ENCODE measurements at places on chromosomes 4 and X.

- DNase-seq = no peak
Observed at GRCh38 chrX:66233209-66233608, 69.2 kb downstream of the HEPH start.

GRCh38 chr4:60934566-60935295 lies 265.4 kb upstream of the ADGRL3 start:
- no peak for DNase-seq

- no peak for DNase-seq
Observed at GRCh38 chr4:36172656-36173055, 71.7 kb downstream of the ARAP2 start.

- DNase-seq = no peak
Observed at GRCh38 chr4:185283723-185284122, 74.3 kb downstream of the SNX25 start.

DNA sequence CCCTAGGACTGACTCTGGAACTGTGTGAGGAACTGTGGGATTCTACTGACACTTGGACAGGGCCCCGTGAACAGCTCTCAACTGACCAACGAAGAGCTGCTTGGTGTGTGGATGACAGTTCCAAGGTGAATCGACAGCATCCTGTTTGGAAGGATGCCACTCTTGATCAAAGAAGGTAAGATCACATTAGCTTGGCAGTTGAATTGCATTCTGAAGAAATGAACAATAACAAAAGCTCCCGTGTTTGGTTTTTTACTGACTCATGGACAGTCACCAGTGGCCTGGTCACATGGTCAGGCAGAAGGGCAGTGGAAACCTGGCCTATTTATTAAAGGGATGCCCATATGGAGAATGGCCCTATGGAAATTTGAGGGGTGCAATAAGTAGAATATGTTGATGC lies 33.1 kb upstream of the GPR34 start:
- DNase-seq = no peak

DNA sequence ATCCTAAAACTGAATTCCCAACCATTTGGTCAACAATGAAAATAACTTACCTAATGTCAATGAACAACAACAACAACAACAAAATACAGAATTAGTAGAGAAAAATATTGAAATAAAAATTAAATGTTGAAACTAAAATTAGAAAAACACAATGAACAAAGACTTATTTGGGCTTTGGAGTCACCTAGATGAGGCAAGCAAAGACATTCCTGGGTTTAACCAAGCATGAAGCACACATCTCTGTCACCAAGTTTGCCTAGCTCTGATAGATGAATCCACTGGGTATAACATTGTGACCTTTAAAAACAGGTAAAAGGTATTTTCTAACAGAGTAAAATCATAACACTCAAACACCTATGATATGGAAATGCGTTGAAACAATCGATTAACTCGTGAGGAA lies 13.2 kb upstream of the SYTL5 start:
- DNase-seq = no peak

DNA sequence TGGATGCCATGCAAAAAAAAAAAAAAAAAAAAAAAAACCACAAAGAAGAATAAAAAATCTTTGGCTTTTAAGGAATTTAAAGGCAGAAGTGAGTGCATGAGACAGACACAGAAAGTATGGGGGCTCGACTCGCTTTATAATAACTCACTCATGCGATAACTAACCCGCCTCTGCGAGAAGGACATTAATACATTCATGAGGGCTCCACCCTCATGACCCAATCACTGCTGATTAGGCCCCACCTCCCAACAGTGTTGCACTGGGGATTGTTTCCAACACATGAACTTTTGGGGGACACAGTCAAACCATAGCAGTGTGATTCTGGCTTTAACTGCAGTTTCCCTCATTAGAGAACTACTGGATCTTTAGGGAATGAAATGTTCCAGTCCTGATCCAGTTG lies 78.1 kb downstream of the QDPR start:
- DNase-seq = no peak

DNA sequence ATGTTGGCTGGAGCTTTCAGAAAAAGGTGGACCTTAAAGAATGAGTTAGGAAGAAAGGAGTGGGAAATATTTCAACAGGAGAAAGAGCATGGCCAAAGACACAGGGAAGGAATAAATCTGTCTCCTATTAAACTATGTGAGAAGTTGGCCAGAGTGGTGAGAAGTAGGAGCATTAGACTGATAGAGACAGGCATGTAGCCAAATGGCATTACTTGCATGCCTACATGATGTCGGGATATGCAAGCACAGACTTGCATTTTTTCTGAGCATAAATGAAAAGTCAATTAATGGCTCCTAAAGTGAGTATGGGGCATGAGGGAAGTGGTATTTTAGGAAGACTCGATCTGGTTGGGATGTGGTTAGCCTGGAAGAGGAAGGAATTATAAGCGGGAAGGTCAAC lies 279.6 kb upstream of the PITX2 start:
- no peak for DNase-seq

- DNase-seq = no peak
Observed at GRCh38 chr4:182547435-182547834, 304.2 kb downstream of the TENM3 start.

DNA sequence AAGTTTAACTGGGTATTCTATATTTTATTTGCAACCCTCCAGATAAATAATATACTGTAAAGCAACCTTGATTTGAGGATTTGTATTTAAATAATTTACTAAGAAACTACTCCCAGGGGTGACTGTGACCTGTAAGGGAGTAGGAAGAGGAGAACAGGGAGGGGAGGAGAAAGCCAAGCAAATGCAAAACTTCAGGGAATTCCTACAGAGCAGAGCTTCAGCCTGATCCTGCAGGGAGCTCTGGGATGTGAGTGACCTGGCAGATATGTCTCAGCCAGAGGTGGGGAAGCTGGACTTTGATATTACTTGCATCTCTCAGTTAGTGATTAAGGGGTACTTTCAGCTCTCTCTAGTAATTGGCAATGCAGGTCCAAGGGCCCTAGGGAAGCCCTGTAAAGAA lies 302.0 kb downstream of the FRMPD4 start:
- DNase-seq = no peak

GRCh38 chr4:7552466-7552865 lies 117.7 kb upstream of the PSAPL1 start:
- DNase-seq = no peak

- peak; percentile 73 for DNase-seq
Observed at GRCh38 chrX:86047174-86047935, at the start of gene CHM. TSS of gene CHM (minus strand) at chrX:86047558. CDS start at chrX:86047532, 26 bp downstream.

DNA sequence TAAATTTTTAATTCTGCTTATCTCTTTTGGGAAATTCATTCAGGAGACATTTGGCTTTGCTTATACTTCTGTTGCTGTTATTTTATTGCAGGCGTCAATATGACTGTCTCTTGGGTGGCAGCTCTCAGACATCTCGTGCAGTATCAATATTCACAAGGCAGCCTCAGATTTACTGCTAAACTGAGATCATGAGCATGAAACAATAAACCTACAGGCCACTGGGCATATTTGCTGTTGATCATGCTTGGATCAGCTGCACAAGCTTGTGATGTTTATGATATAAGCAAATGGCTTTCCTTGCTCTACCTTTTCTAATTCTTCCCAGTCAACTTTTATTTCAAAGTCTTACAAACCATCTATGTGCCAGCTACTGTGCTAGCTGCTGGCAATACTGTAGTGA lies 39.2 kb downstream of the TSPAN5 start:
- no peak for DNase-seq

DNA sequence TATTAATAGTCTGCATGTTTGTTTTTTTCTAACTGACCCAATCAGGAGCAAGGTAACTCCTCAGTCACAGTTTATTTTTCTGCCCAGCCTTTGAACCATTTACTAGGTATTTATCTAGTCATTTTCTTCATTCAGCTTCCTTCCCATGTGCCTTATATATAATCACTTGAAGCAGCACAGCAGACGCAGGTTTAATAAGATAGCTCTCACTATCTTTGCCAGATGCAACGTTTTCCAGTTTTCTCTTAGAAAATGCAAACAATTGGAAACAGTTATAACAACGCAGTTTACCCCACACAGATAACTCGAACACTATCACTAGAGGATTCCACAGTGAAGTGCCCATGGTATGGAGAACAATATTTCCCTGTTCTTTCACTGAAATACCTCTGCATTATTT lies 56.4 kb upstream of the NFKB1 start:
- no peak for DNase-seq

DNA sequence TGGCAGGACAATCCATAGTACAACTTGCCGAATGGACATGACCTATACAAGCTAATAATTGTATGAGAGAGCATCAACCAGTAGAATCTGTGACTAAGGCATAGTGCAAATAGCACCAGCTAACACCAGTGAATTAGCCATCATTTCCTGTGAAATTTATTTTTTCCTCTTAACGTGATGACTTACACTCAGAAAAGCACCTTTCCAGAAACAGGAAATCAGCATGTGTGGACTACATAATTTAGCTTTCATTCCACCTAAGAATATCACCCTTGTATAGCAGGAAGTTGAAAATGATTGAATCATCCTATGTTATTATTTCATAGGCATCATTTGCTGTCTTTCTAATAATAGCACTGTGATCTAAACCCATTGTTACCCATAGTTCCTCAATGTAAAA lies 1393.4 kb upstream of the PCDH7 start:
- no peak for DNase-seq

- DNase-seq = no peak
Observed at GRCh38 chr4:157819693-157820464, 352.9 kb downstream of the GASK1B start.

- DNase-seq = peak; percentile 38
Observed at GRCh38 chrX:47191331-47191730, 2.3 kb upstream of the UBA1 start.

DNA sequence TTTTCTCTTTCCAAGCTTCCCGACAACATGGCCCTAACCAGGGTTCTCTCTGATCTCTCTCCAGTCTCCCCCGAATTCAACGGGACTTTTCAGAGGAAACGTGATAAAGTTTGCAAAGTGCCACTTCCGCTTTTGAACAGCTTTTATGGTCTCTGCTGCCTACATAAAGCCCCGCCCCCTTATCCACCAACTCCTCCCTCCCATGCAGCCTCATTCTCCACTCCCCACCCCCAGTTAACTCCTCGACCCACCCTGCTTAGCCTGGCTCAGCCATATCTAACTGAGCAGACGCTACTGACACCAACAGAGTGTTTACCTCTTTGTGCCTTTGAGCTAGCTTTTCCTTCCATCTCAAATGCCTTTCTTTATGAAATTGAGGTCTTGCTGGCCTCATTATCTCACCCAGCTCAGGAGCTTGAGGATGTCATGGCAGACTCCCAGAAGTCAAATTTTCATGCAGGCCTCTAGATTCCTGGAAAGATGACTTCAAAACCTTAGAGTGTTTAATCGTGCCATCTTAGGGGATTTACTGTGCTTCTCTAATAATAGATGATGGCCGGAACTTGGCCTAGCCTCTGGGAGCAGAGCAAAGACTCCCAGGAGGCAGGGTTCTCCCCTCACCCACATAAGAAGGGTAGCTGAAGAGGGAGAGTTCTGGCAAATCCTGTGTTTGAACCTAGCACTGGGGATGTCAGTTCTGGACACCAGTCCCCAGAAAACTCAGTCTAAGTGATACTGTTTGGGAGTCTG lies 606.0 kb downstream of the BCOR start:
- peak; percentile 42 for DNase-seq

DNA sequence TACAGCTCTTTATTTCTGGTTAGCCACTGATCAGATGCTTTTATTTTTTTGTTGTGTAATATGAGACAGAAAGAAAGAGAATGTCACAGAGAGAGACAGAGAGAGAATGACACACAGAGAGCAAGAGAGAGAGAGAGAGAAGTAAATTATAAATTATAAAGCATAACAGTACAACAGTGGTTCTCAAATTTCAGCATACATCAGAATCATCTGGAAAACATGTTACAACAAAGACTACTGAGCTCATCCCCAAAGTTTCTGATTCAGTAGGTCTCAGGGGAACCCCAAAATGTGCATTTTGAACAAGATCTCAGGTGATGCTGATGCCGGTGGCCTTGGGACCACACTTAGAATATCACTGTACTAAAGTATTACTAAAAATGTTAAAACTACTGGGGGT lies 245.8 kb upstream of the DIAPH2 start:
- no peak for DNase-seq

- DNase-seq = no peak
Observed at GRCh38 chr4:28287831-28288233, 1427.2 kb downstream of the STIM2 start.

DNA sequence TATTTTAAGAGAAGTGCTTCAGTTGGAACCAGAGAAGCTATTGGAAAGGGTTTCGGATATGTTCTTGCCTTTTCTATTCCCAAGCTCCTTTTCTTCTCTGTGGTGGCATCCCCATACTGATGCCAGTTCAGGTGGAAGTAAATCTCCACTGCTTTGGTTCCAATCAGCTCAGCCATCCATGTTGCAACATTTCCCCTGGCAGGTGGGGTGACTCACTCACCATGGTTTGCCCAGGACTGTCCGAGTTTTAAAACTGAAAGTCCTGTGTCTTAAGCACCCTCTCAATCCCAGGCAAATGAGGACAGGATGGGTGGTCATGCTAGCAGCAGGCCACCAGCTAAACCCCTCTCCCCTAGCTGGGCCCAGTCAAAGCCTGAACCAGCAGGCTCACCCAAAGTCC lies 15.1 kb downstream of the RAI2 start:
- DNase-seq = no peak

GRCh38 chr4:41132055-41132683 lies 82.2 kb downstream of the APBB2 start:
- no peak for DNase-seq
